Muscle of arm (tissue), 14 donors: ENCODE measurements at places on chromosomes 16 and 17. TPM values are rescaled to one million over a fixed set of nuclear protein-coding genes. Genes with fewer than 3 reads are reported as not detected.

GRCh38 chr17:75595920-75596313 is 8.3 kb downstream of the MYO15B start:
- no peak for DNase-seq

- DNase-seq, result no peak
Measured at GRCh38 chr17:65712383-65713267, 151.2 kb upstream of the AXIN2 start.

- DNase-seq, result no peak
Measured at GRCh38 chr17:3691617-3692067, 4.3 kb downstream of the P2RX5 start.

DNA sequence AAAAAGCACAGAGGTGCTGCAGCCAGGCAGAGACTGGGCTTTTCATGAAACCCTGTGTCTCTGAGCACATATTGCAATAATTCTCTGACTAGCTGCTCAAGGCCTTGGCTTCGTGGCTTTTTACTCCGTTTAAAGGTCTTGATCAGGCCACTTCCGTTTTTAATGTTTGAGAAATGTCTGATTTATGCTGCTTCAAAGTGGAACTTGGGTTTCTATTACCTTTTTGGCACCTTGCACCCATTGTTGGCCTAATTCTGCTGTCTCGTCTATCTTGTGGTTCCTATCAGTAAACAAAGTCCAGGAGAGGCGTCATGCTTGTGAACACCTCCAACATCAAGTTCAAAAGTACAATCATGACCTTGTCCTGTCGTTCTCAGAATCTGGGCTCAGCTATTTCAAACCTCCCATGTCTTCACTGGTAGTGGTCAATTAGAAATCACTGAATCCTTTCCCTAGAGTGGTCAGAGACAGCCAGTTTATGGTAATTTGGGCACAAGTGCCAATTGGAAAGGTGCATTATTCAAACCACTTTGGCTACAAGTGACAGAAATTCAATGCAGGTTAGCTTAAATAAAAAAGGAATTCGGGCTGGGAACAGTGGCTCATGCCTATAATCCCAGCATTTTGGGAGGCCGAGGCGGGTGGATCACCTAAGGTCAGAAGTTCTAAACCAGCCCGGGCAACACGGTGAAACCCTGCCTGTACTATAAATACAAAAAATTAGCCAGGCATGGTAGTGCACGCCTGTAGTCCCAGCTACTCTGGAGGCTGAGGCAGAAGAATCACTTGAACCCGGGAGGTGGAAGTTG is 33.3 kb upstream of the METTL9 start:
- DNase-seq, result no peak

DNA sequence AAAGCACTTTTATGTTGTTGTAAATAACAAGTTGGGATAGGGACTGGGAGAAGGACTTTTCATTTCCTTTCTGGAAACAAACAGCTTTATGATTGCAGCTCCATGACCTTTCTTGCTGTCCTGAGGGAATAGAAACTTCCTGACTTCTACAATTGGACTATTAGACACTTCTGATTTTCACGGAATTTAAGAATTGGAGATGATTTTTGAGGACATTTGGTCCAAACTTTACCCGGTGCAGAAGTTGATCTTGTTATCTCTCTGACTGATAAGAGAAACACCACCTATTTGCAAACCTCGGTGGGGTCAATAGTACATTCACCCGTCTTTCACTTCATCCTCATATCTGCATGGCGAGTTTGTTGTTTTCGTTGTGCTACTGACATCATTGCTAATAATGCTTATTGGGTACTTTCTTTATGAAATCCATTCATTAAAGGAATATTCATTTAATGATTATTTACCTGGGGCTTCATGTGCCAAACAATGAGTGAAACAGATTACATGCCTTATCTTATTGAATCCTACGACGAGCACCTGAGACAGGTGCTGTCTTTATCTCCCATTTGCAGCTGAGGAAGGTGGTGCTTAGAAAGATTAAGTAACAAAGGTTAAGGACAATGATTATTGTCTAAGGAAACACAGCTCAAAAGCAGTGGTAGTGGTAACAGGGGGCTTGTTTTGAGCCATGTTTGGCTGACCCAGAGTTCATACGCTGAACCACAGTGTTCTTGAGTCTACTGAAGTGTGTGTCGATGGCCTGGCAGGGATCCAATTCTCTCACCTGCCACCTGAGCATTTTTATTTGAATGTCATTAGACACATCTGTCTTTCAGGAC is 176.9 kb upstream of the FAM20A start:
- DNase-seq, result no peak

DNA sequence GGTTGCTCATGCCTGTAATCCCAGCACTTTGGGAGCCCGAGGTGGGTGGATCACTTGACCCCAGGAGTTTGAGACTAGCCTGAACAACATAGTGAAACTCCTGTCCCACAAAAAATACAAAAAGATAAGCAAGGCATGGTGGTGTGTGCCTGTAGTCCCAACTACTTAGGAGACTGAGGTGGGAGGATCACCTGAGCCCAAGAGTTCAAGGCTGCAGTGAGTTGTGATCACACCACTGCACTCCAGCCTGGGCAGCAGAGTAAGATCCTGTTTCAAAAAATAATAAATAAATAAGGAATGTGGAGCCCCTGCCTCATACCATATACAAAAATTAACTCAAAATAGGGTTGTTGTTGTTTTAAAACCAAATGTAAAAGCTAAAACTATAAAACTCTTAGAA is 26.2 kb upstream of the CORO1A start:
- DNase-seq, result no peak

DNA sequence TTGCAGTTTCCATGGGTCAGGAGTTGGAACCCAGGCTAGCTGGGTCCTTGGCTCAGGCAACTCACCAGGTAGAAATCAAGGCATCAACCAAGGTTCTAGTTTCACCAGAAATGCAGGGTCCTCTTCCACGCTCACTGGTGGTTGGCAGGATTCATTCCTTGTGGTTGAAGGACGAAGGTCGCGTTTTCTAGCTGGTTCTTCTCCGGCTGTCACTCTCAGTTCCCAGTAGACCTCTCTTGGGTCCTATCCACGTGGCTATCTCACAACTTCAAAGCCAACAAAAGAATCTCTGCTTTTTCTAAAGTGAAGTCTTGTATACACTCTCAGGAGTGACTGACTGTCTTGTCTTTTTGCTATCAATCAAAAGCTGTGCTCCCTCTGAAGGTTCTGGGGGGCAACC is 146.3 kb upstream of the NOL11 start:
- no peak for DNase-seq

- no peak for DNase-seq
Measured at GRCh38 chr16:11566398-11566797, 20.3 kb downstream of the LITAF start.

DNA sequence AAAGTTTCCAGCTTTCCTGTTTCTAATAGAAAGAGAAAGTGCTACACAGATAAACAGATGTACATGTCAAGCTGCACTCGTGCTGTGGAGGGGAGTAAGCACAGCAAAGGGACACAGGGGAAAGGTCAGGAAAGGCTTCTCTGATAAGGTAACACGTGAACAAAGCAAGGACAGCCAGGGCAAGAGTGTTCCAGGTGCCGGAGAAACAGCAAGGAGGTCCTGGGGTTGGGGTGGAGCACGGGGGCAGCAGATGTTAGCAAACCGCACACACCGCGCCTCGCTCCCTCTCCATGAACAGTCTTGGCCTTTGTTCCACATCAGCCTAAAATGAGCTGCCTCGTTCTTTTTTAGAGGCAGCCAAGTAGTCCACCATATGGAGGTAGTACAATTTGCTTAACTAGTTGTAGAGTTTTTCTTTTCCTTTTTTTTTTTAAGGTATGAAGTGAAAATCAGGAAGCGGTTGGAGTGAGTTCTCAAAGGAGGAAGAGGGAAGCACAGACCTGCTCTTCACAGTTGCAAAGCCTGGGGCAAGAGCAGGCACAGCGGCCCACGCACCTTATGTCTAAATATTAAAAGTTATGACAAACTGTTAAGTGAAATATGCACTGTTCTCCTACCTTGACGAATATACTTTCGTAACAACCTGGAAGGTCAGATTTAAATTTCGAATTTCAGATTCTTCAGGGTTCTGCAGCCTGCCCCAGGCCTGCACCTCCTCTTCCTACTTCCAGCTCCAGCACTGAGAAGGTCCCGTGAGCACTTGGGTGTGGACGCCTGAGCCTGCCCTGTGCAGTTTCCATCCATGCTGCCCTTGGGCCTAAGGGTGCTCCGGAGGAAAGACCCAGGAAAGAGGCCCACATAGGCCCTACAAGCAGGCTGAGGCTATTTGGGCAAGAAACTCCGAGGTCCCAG is 41.5 kb upstream of the RPH3AL start:
- DNase-seq, result no peak

Gene CPNE7
- polyA plus RNA-seq, result not detected

Gene FBXL19
- 8.3 TPM for polyA plus RNA-seq

Gene ZG16
- not detected for polyA plus RNA-seq

Gene PPP1R27
- polyA plus RNA-seq, result 24.1 TPM

Gene WSB1
- polyA plus RNA-seq, result 109 TPM

Gene MARVELD3
- polyA plus RNA-seq, result 0.23 TPM

Gene P3H4
- polyA plus RNA-seq, result 31.4 TPM
